Stimulated activated CD8-positive, alpha-beta memory T cell treated with anti-CD3 and anti-CD28 coated beads, Interleukin-4, amount 100 ng/mL, for 4 hours (primary cell): ENCODE measurements at places on chromosomes 7 and 10.
A peak's percentile ranks its signal among the peaks of the same experiment; 100 is the strongest.

DNA sequence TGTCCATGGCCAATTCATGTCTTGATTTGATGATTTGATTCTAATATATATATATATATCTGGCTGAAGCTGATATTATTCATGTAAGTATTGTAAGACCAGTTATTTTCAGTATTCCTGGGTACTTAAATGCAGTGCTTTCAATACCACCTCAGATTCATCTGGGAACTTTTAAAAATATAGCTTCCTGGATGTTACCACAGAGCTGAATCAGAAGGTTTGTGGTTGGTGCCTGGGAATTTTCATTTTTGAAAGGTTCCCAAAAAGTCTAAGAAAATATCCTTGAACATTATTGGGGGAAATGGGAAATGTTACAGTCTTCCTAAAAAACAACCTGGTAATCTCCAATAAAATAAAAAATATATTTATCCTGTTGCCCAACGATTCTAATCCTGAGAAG is 10.7 kb upstream of the PPP3CB start:
- no peak for DNase-seq

- no peak for DNase-seq
Measured at GRCh38 chr10:13113544-13113943, 13.6 kb downstream of the OPTN start.

DNA sequence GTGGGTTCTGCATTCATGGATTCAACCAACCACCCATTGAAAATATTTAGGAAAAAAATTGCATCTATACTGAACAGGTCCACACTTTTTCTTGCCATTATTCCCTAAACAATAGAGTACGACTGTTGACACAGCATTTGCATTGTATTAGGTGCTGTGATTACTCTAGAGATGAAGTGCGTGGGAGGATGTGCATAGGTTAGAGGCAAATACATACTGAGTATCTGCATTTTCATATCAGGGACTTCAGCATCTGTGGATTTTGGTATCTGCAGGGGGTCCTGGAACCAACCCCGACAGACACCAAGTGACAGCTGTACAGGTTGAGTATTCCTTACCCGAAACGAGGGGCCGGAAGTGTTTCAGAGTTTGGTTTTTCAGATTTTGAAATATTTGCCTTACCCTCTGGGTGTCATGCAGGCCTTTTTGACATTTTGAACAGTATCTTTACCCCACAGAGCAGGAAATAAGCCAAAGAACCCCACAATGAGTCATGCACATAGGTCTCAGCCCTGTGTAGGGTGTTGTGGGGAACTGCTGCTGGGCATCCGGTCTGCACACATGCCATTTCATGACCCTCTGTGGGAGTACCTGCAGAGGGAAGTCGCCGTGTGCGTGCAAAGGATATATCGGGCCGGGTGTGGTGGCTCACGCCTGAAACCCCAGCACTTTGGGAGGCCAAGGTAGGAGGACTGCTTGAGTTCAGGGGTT is 14.5 kb downstream of the NUDT5 start:
- peak; percentile 60 for DNase-seq

- no peak for DNase-seq
Measured at GRCh38 chr10:92419740-92420545, 129.0 kb downstream of the MARCHF5 start.

- no peak for DNase-seq
Measured at GRCh38 chr7:25680636-25681035, 452.4 kb upstream of the NPVF start.

GRCh38 chr10:112335868-112336265 is 38.0 kb upstream of the ACSL5 start:
- DNase-seq: no peak

DNA sequence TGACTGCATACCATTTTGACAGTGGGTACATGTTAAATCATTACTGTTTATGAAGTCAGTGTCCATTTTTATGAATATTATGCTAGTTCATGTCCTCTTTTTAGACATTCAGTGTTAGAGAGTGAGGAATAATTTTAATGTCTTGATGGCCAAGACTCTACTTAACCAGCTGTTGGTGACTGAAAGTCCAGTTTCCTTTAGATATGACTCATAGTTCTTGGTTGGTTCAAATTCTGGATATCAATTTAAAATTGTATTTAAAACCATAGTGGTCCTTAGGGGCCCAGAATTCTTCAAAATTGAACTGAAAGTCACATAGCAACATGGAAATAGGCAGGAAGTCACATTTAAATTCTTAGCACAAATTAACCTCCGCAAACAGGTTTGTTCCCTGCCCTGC is 196.5 kb upstream of the PRPS1L1 start:
- no peak for DNase-seq

DNA sequence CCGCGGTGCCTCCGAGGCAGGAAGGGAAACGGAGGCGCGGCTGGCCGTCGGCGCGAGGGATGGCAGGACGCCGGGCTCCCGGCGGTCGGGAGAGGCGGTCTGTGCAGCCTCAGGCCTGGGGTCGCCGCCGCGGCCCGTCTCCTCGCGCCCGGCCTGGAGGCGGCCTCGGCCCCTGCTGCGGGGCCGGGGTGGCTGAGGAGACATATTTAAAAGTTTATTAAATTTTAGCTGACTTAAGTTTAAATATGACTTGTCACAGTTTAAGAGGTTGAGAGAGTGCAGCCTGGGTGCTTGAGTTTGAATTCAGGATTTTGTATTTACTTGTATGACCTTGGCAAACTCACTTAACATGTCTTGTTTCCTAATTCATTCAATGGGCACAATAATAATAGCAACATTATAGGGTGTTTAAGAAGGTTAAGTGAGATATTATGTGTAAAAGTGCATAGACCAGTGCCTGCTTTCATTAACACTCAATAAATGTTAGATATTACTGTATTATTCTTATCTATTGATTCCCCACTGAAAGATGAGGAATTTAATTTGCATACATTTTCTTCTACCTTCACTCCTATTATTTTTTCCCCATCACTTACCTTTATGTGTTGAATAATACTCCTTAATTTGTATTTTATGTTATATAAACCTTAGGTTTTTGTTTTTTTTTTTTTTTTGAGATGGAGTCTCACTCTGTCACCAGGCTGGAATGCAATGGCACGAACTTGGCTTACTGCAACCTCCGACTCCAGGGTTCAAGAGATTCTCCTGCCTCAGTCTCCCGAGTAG is 718 bp downstream of the DYNC2I1 start:
- DNase-seq: no peak

GRCh38 chr10:130568246-130568645 is 432.1 kb downstream of the GLRX3 start:
- DNase-seq: no peak

DNA sequence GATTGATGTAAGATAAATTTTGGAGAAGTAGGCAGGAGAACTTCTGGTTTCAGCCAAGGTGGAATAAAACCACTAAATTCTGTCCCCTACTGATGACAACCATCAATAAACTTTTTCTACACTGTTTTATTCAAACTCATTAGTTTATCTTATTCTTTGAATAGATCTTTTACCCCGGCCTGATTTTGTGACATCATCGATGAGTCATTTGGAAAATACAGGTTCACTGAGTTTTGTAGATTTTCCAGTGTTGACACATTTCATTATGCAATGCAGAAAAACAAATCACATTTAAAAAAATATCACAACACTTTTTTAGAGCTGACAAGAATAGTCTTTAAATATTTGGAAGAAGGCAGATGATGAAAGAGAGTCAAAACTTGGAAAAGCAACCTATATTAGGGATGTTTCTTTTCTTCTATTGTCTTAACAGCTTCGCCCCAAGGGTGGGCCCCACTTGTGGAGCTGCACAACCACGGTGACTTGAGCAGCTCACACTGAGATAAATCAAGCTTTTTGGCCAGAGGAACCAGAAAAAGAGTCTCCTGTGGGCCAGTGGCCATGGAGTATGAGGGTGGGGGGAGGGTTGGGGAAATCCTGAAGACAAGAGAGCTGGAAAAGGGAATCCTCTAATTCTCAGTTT is 112.8 kb downstream of the PTEN start:
- DNase-seq: no peak

GRCh38 chr7:30913821-30914515 is 2.3 kb downstream of the AQP1 start:
- DNase-seq: no peak

DNA sequence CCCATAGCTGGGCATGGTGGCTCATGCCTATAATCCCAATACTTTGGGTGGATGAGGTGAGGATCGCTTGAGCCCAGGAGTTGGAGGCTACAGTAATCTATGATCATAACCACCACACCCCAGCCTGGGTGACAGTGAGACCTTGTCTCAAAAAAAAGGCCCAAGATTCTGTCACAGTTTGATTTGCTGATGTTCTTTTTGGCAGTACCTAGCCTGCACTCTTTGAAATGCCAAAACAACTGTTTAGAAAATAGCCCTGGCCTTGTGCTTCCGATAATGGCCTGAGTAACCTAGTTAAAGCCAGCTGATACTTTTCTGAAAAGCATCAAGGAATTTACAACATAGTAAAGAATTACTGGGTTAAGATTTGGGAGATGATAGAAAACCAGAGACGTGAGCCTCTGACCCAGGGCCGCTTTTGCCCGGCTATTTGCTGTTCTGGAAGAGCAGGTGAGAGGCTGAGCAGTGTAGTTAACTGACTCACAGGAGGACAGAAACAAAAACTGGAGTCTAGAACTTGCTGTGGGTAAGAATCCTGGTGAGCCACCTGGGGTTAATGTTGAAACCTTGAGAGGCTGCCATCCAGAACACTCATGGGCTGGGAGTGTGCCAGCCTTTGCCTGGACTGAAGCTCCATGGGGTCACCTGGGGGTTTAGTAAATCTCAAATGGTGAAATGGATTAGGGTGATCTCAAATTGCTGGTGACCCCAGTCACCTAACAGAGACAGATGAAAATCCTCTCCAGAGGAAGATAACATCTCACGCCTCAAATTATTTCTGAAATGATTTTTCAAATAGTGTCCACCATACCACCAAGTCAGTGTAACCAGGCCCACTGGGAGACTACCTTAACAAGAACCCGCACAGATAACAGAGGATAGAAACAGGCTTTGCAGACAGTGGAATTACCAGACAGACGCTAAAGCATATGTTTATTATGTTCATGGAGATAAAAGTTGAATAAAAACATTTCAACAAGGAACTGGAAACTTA is 51.8 kb downstream of the GALNT11 start:
- DNase-seq: no peak

GRCh38 chr10:128437786-128438345 is 311.6 kb upstream of the MKI67 start:
- DNase-seq: no peak

DNA sequence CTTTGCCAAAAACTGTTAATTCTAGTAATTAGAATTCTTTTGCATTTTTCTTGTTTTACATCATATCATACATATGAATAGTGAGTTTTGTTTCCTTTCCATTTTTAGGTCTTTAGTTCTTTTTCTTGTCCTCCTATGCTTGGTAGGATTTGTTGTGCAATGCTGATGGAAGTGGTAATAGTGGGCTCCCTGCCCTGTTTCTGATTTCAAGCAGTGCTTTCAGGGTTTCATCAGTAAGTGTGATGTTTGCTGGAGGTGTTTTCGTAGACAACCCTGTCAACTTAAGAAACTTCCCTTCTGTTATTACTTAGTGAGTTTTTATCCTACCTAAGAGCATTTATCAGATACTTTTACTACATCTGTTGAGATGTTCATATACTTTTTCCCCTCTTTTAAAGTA is 50.5 kb downstream of the CSGALNACT2 start:
- DNase-seq: no peak

- no peak for DNase-seq
Measured at GRCh38 chr7:102042016-102042656, 224.7 kb downstream of the CUX1 start.

GRCh38 chr10:29646238-29646902 is 11.6 kb upstream of the SVIL start:
- DNase-seq: no peak

- DNase-seq: no peak
Measured at GRCh38 chr10:34294137-34294536, 521.0 kb downstream of the PARD3 start.

- DNase-seq: no peak
Measured at GRCh38 chr7:78777829-78778228, 675.6 kb downstream of the MAGI2 start.

GRCh38 chr10:100960251-100960650 is 9.1 kb upstream of the SEMA4G start:
- DNase-seq: no peak

GRCh38 chr10:125765835-125766234 is 9.8 kb downstream of the MMP21 start:
- no peak for DNase-seq

DNA sequence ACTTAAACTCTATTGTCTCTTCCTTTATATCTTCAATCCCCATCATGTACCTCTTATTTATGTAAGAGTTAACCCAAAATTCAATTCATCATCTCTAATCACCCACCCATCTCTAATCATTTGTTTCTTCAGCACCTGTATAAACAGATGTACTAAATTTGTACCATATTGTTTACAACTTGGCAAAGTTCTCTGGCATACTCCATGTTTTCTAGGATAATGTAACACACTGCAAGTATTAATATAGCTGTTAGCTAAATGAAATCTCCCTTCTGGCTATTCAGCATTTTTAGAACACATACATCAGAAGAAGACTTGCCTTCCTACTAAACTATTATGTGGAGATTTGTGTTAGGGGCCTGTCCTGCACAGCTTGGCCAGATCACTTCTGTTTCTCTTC is 33.1 kb downstream of the MALSU1 start:
- DNase-seq: no peak

DNA sequence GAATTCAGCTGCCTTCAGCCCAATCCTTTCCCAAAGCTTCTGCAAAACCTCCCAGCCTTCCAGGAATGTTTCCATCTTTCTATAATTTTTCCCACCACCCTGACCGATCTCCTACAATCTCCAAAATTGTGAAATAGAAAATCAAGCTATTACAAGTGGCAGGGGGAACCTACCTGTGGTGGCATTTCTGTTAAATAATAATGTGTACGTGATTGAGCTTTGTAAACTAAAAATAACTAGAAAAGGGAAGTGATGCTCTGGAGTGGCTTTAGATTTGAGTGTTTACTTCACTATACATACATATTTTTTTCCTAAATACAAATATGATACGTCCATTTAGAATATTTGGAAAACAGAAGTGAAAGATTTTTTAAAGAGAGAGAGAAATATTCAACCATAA is 593.6 kb downstream of the GRM8 start:
- no peak for DNase-seq

GRCh38 chr10:133254421-133255120 is 16.9 kb downstream of the VENTX start:
- DNase-seq: no peak

GRCh38 chr7:157270060-157270444 is 66.8 kb upstream of the DNAJB6 start:
- DNase-seq: no peak

- no peak for DNase-seq
Measured at GRCh38 chr7:151008143-151008510, 16.2 kb downstream of the ATG9B start.

DNA sequence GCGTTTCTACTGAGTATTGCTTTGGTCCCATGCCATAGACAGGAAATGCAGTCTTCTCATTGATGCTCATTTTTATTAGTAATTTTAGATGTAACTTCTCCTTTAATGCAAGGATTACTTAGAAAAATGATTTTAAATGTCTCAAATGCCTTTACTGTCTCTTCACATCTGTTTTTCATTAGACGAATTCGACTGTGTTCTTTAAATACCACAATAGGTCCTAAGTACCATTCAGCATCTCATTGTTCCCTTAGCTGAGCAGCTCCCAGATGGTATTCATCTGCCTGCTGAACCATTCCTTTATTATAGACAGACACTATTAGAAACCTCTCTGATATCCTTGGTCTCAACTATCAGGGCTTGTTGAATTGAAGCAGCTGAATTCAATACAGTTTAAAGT is 113.6 kb downstream of the LSMEM1 start:
- no peak for DNase-seq
